ENCODE measurements at places on chromosomes 6 and 20. TPM values are rescaled to one million over a fixed set of nuclear protein-coding genes. Genes with fewer than 3 reads are reported as not detected.

Gene PNPLA1
- 0.11 TPM for total RNA-seq

Gene RAET1G
- total RNA-seq = not detected

- peak; percentile 67 for DNase-seq
- H3K27ac ChIP-seq = peak overlapping the region; percentile 65
- peaks cover 4% of the 10 kb centered on the region for H3K4me1 ChIP-seq
- no peak overlapping the region for H3K4me3 ChIP-seq
These were observed 7.5 kb downstream of the CEP57L1 start for GRCh38 chr6:109102762-109103161.

GRCh38 chr6:160420253-160420968, 72.2 kb downstream of the SLC22A3 start:
- peaks cover 9% of the 10 kb centered on the region for H3K27me3 ChIP-seq
- H3K4me3 ChIP-seq = no peak overlapping the region
- no peak overlapping the region for H3K27ac ChIP-seq
- no peaks in the 10 kb centered on the region for H3K4me1 ChIP-seq
- DNase-seq = no peak

- H3K4me1 ChIP-seq = no peaks in the 10 kb centered on the region
- H3K36me3 ChIP-seq = no peaks in the 10 kb centered on the region
- H3K27ac ChIP-seq = no peak overlapping the region
- DNase-seq = no peak
- H3K27me3 ChIP-seq = 0 out of 3 replicates have a peak, but pooled peaks cover 2% of the 10 kb centered on the region
These were observed 159.8 kb downstream of the ZFP64 start for GRCh38 chr20:52031563-52032303.
